Neural crest cell (in vitro differentiated cells): ENCODE measurements at places on chromosomes 3 and 15. TPM values are rescaled to one million over a fixed set of nuclear protein-coding genes. Genes with fewer than 3 reads are reported as not detected.

Gene OR5K2
- total RNA-seq = not detected in 2 replicates

DNA sequence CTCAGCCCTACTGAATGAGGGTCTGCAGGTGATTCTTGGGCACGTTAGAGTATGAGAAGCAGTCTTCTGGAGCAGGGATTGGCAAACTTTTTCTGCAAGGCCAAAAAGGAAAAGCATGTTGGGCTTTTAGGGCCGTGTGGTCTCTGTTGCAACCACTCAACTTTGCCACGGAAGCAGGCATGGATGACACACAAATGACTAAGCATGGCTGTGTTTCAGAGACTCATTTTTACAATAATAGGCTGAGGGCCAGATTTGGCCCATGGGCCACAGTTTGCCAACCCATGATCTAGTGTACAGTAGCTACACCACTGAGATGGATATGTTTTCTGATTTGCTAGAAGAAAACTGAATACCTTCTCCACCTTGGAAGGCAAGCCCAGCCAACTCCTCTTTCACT, 66.1 kb upstream of the PRICKLE2 start:
- no peaks in the 10 kb centered on the region for H3K4me1 ChIP-seq
- no peaks in the 10 kb centered on the region for H3K36me3 ChIP-seq
- no peak overlapping the region for H3K4me3 ChIP-seq

Gene PRSS50
- total RNA-seq = 0.35 and 0.39 TPM in 2 replicates

- no peaks in the 10 kb centered on the region for H3K4me1 ChIP-seq
- no peak for DNase-seq
- H3K4me3 ChIP-seq = no peak overlapping the region
- H3K27ac ChIP-seq = no peak overlapping the region
- H3K36me3 ChIP-seq = no peaks in the 10 kb centered on the region
Observed at GRCh38 chr15:38424101-38424552, 29.8 kb upstream of the FAM98B start.

DNA sequence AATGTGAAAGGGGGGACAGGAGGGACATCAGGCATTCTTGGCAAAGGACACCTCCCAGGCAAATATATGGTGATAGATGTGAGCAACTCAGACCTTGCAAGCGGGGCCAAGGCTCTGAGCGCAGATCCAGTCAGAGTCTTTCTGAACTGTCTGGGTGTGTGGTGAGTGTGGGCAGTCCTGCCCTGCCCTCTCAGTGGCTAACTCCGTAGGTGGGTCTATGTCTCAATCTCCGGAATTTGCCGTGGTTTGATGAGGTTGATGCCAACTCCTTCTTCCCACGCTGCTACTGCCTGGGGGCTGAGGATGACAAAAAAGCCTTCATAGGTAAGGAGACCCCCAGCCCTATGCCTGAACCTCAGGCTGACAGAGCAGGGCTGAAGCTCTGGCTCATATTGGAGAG, 7.4 kb downstream of the TTLL3 start:
- no peak overlapping the region for H3K4me3 ChIP-seq
- no peak overlapping the region for H3K27ac ChIP-seq
- no peaks in the 10 kb centered on the region for H3K4me1 ChIP-seq
- peaks cover 4% of the 10 kb centered on the region for H3K36me3 ChIP-seq
- DNase-seq = no peak

Gene CD200
- 66.7 and 67.0 TPM in 2 replicates for total RNA-seq

DNA sequence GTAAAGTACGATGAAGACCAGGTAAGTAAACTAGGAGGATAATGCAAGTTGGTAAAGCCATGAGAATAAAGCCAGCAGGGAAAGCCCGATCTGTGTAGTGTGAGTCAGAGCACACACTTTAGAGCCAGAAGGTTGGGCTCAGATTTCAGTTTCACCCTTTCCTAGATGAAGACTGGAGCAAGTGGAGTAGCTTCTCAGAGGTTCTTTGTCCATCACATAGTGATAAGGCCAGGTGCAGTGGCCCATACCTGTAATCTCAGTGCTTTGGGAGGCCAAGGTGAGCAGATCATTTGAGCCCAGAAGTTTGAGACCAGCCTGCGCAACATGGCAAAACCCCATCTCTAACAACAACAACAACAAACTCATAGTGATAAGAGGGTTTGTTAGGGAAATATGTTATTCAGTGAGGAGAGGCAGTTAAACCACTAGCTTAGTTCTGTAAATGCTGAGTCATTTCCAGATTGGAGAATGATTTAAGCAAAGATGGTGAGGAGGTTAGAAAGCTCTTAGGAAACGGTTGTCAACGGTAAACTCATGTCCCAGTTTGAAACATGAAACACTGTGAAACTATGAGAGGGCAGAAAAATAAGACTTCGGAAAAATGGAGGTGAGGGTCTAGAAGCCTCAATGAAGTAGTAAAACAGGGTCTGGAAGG, 39.0 kb downstream of the IL12A start:
- H3K27me3 ChIP-seq = no peaks in the 10 kb centered on the region
- DNase-seq = no peak
- no peak overlapping the region for H3K4me3 ChIP-seq
- H3K27ac ChIP-seq = no peak overlapping the region
- no peaks in the 10 kb centered on the region for H3K36me3 ChIP-seq

- H3K27me3 ChIP-seq = no peaks in the 10 kb centered on the region
- H3K27ac ChIP-seq = no peak overlapping the region
- H3K4me3 ChIP-seq = no peak overlapping the region
- H3K36me3 ChIP-seq = peaks cover 3% of the 10 kb centered on the region
Observed at GRCh38 chr3:106759731-106760130, 617.5 kb upstream of the CCDC54 start.

DNA sequence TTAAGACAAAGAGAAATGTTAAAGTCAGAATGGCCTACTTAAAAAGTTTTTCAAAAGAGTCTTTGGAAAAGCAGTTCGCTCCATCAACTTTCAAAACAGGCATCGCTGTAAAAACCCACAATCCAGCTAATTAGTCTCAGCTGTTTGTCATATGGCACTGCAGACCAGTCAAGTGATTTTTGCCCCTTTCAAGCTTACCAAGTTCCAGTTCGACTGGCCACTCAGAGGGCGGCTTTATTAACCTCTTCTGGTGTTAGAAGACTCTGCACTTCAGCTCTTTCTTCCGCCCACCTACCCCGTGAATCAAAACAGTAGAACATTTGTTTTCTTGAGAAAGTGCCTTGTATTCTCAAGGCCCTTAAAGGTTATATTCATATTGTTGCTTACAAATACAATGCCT, 19.3 kb downstream of the RAB27A start:
- H3K4me1 ChIP-seq = peaks cover 17% of the 10 kb centered on the region
- DNase-seq = no peak
- H3K4me3 ChIP-seq = no peak overlapping the region
- H3K27ac ChIP-seq = no peak overlapping the region

- H3K4me1 ChIP-seq = peaks cover 62% of the 10 kb centered on the region
- no peak for DNase-seq
- no peaks in the 10 kb centered on the region for H3K36me3 ChIP-seq
- H3K27ac ChIP-seq = peak overlapping the region; percentile 97
- H3K4me3 ChIP-seq = peak overlapping the region; percentile 1
- H3K27me3 ChIP-seq = no peaks in the 10 kb centered on the region
Observed at GRCh38 chr3:29335943-29336342, 55.1 kb downstream of the RBMS3 start.

Gene CFAP100
- total RNA-seq = 1.1 and 1.7 TPM in 2 replicates

GRCh38 chr3:129663045-129663446, 56.6 kb upstream of the PLXND1 start:
- peaks cover 11% of the 10 kb centered on the region for H3K4me1 ChIP-seq
- H3K36me3 ChIP-seq = peaks cover 9% of the 10 kb centered on the region
- no peaks in the 10 kb centered on the region for H3K27me3 ChIP-seq
- no peak for DNase-seq
- H3K27ac ChIP-seq = no peak overlapping the region

Gene MELTF
- 3.9 and 4.1 TPM in 2 replicates for total RNA-seq

DNA sequence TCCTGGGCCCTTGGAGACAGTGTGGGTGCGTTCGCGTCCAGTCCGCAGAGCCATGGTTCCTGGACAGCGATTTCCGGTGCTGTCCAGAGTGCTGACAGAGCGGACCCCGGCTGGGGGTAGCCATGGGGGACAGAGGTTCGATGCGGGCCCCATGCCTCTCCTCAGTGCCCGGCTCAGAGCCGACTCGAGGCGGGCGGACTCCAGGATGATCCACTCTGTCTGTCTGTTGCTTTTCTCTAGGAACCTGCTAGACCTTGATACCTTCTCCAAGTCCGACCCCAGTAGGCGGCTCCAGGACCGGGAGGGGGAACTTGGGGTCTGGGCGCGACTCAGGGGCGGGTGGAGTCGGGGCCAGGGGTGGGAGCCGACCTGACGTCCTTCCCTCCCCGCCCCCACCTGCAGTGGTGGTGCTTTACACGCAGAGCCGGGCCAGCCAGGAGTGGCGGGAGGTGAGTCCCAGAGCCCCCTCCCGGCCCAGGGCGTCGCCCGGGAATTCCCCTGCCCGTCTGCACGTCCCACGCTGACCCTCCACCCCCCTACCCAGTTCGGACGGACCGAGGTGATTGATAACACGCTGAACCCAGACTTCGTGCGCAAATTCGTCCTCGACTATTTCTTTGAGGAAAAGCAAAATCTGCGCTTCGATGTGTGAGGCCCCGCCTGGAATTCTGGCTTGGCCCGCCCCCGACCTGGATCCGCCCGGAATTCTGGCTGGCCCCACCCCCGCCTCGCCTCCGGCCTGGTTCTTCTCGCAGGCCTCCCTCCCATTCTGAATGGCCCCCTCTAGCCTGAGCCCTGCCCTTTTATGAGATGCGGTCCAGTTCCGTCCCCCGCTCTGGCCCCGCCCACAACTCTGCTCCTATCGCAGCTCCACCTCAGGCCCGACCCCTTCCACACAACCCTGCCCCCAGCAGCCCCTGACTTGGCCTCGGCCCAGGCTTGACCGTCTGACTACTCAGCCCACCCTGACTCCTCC, 1.0 kb downstream of the CPNE9 start:
- H3K4me3 ChIP-seq = peak overlapping the region; percentile 81
- no peaks in the 10 kb centered on the region for H3K36me3 ChIP-seq
- peaks cover 4% of the 10 kb centered on the region for H3K4me1 ChIP-seq
- peaks cover 54% of the 10 kb centered on the region for H3K27me3 ChIP-seq
- H3K27ac ChIP-seq = no peak overlapping the region

- H3K4me1 ChIP-seq = no peaks in the 10 kb centered on the region
- H3K27ac ChIP-seq = no peak overlapping the region
- H3K27me3 ChIP-seq = no peaks in the 10 kb centered on the region
- DNase-seq = no peak
- H3K4me3 ChIP-seq = no peak overlapping the region
Observed at GRCh38 chr3:36244728-36245127, 135.6 kb upstream of the STAC start.

GRCh38 chr3:64188810-64189560, 36.3 kb downstream of the PRICKLE2 start:
- no peak for DNase-seq
- H3K36me3 ChIP-seq = peaks cover 11% of the 10 kb centered on the region
- H3K4me1 ChIP-seq = peaks cover 45% of the 10 kb centered on the region

DNA sequence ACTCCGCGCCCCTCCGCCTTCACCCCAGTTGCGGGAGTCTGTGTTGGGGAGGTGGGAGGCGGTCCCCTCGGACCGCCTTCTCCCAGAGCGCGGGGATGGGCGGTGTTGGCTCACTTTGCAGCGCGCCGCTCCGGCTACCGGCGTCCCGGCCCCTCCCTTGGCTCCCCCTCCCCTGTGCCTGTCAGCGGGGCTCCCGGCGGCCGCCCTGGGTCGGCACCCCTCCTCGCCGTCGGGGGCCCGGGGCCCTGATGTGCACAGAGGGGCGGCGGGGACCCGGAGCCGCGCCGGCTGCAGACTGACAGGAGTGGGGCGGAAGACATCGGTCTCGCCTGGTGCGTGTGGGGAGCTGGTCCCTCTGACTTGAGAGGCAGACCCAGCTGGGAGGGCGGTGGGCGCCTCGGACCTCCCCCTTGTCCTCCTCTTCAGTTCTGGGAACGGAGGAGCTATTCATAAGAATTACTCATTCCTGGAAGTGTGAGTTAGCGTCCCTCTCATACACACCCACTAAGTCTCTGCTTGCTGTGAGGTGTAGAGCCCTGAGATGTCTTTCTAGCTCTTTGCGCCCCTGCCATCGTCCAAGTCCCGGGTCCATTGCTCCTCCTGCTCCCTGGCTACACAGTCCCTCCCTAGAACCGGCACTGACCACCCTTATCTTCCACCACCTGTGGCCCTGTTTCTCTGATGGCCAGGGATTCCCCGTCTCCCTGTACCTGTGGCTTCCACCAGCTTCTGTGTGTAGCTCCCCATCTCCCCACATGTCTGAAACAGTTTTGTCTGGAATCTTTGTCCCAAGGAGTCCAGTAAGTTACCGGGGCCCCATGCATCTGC, 42.3 kb upstream of the ROPN1 start:
- peaks cover 11% of the 10 kb centered on the region for H3K27me3 ChIP-seq
- H3K36me3 ChIP-seq = no peaks in the 10 kb centered on the region
- H3K27ac ChIP-seq = peak overlapping the region; percentile 69
- peak; percentile 15 for DNase-seq
- H3K4me3 ChIP-seq = peak overlapping the region; percentile 94

Gene PLSCR4
- total RNA-seq = 1.0 and 1.1 TPM in 2 replicates

Gene FOXL2NB
- not detected in 2 replicates for total RNA-seq

DNA sequence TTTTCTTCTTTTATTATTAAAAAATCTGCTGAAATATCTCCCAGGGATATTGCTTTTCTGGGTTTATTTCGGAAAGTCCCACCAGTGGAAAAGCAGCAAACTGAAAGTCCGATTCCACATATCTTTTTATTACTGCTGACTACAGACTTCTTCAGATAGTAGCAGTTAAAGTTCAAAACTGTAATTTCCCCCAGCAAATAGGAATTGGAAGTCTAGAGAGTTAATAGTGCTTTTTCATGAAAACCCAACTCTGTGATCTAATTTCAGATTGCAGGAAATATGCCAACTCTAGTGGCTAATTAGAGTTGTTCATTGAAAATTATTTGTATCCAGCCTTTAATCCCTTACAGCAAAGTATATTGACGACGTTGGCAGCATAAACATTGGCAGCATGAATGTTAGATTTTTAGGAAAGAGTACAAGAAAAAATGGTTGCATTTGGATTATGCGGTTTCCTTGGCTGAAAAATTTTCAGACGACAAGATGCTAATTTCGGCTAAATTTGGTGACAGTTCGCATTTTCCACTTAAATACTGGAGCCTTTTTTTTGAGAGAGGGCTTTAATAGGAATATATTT, 472.9 kb upstream of the CBLB start:
- no peak overlapping the region for H3K27ac ChIP-seq
- no peaks in the 10 kb centered on the region for H3K27me3 ChIP-seq
- peaks cover 3% of the 10 kb centered on the region for H3K4me1 ChIP-seq
- H3K4me3 ChIP-seq = no peak overlapping the region

- H3K4me1 ChIP-seq = peaks cover 14% of the 10 kb centered on the region
- H3K36me3 ChIP-seq = peaks cover 2% of the 10 kb centered on the region
- DNase-seq = no peak
- H3K27me3 ChIP-seq = no peaks in the 10 kb centered on the region
Observed at GRCh38 chr3:79297245-79297960, 470.4 kb downstream of the ROBO1 start.

GRCh38 chr3:148998297-148998696, 7.0 kb downstream of the GYG1 start:
- no peak overlapping the region for H3K4me3 ChIP-seq
- H3K27ac ChIP-seq = no peak overlapping the region
- H3K36me3 ChIP-seq = no peaks in the 10 kb centered on the region
- DNase-seq = no peak
- H3K4me1 ChIP-seq = peaks cover 11% of the 10 kb centered on the region
- no peaks in the 10 kb centered on the region for H3K27me3 ChIP-seq

DNA sequence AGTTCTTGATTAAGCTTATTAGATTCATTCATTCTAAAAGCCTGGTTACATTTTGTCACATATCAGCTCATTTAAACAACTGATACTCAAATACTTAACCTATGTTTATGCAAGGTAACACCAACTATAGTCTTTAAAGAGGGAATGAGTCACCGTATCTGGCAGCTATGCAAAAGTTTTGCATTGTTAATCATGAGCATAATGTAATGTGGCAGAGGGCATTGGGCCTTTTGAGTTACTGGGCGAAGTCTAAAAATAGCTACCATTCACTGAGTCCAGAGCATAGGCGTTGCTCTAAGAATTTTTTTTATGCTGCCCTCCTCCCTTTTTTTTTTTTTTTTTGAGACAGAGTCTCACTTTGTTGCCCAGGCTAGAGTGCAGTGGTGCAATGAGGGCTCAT, 277.7 kb upstream of the ZNF717 start:
- no peaks in the 10 kb centered on the region for H3K27me3 ChIP-seq
- no peaks in the 10 kb centered on the region for H3K36me3 ChIP-seq
- H3K27ac ChIP-seq = no peak overlapping the region
- no peak for DNase-seq
